A673 (cell line): ENCODE measurements at places on chromosomes 3 and 15. TPM values are rescaled to one million over a fixed set of nuclear protein-coding genes. Genes with fewer than 3 reads are reported as not detected.

Gene BCL2A1
- not detected in 2 replicates for total RNA-seq

DNA sequence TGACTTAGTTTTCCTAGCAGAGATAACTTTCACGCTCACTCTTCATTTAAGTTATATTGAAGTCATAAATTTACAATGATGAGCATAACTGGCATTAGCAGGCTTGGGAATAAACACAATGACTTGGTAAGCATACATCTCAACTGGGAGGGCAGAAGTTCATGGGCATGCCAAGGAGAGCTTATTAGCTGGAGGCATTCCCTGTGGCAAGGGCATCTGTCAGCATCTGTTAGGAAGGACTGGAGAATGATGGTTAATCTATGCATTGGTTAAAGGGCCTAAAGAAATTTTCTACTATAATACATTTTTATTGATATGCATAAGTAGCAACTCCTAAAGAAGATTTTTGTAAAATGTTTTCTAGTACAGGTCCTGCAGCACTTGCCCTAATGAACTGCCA lies 52.4 kb downstream of the NEK11 start:
- no peak overlapping the region for H3K27ac ChIP-seq
- no peaks in the 10 kb centered on the region for H3K36me3 ChIP-seq
- no peak overlapping the region for H3K4me3 ChIP-seq
- no peaks in the 10 kb centered on the region for H3K27me3 ChIP-seq

DNA sequence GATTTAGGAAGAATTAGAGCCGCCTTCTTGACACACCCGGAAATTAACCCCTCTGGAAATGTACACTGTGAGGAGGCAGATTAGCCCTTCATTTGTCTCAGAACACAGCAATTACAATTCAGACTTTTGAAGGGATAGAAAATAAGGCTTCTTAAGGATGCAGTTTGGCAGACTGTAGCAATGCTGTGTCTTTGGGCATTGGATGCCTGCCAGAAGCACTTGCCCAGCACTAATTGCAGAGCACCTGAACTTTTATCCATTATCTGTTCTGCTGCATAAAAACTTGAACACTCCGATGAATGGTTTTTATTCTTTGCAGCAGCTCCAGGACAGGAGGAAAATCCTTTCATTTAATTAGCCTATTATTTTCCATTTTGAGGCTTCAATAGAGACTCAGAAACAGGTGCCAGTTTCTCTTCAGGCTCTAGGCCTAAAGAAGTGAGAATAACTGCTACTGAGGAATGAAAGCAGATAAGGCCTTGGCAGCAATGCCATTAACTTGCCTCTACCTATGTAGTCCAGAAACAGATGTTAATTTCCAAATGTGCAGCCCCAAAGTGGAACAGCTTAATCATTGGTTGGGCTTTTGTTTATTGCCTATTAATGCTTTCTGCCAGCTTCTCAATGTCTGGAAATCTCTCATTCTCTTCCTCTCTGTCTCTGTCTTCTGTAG lies 418.5 kb downstream of the NSUN3 start:
- no peaks in the 10 kb centered on the region for H3K36me3 ChIP-seq
- H3K27me3 ChIP-seq = no peaks in the 10 kb centered on the region
- DNase-seq = no peak
- H3K4me3 ChIP-seq = no peak overlapping the region
- H3K27ac ChIP-seq = no peak overlapping the region

Gene NOX5
- not detected in 2 replicates for total RNA-seq

- no peak overlapping the region for H3K4me3 ChIP-seq
- no peak overlapping the region for H3K27ac ChIP-seq
- DNase-seq = no peak
- H3K36me3 ChIP-seq = no peaks in the 10 kb centered on the region
- H3K4me1 ChIP-seq = no peaks in the 10 kb centered on the region
These were observed 842.4 kb downstream of the TBL1XR1 start for GRCh38 chr3:176354843-176355242.

DNA sequence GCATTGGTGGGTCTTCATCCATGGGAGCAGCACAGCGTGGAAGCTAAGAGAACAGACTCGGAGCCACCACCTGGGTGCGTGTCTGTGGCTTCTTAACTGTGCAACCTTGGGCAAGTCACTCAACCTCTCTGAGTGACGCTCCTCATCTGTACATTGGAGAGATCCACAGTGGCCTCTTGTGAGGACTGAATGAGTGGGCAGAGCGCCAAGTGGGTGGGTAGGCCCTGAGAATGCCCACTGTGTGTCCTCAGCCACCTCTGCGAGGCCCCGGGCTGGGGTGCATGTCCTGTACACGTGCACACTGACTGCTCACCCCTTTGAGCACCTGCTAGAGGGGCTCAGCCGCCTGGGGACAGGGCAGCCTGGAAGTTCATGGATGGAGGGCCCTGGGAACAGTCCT lies 99.6 kb upstream of the PRR23E start:
- DNase-seq = no peak
- no peaks in the 10 kb centered on the region for H3K36me3 ChIP-seq
- H3K27ac ChIP-seq = no peak overlapping the region
- no peaks in the 10 kb centered on the region for H3K4me1 ChIP-seq

Gene LMOD3
- not detected in 2 replicates for total RNA-seq

DNA sequence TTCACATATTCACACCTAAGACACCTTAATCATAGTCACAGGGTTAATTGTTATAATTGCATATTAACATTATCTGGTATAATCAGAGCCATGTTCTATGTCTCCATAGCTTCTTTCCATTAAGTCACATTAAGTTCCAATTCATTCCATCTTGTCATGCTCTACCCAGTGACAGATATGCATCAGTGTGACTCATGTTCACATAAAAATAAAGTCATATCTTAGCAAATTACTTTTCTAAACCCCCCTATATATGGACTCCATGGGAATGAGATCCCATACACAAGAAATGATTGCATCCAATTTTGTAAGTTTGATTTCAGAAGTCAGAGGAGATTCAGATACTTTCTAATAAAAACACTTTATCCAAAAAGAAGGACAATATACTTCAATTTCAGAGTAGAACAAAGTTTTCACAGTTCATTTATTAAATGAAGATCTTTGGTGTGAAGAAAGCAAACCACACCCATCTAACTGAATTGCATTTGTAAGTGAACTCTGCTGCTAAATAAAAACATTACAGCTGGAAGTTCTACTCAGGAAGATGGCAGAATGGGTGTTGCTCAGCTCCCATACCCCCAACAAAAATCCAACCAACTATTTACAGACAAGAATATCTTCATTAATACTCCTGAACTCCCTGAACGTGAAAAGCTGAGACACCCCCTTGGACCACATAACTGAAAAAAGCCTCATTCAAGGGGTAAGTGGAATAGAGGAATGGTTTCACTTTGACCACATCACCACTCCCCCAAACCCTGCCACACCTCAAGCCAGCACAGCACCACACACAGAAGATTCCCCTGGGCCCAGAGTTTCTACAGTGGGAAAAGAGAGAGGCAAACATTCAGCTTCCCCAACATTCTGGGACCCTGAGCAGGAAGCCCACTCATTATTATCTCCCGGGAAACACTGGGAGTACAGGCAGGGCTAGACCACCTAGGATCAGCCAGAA lies 27.6 kb downstream of the THBS1 start:
- H3K36me3 ChIP-seq = no peaks in the 10 kb centered on the region
- no peak for DNase-seq
- no peak overlapping the region for H3K4me3 ChIP-seq
- H3K27ac ChIP-seq = no peak overlapping the region
